ENCODE measurements at places on chromosomes 4 and X.

GRCh38 chr4:92451782-92452181, 148.0 kb downstream of the GRID2 start:
- no peak for DNase-seq

- DNase-seq, result no peak
Observed at GRCh38 chr4:138409670-138410069, 167.5 kb upstream of the SLC7A11 start.

DNA sequence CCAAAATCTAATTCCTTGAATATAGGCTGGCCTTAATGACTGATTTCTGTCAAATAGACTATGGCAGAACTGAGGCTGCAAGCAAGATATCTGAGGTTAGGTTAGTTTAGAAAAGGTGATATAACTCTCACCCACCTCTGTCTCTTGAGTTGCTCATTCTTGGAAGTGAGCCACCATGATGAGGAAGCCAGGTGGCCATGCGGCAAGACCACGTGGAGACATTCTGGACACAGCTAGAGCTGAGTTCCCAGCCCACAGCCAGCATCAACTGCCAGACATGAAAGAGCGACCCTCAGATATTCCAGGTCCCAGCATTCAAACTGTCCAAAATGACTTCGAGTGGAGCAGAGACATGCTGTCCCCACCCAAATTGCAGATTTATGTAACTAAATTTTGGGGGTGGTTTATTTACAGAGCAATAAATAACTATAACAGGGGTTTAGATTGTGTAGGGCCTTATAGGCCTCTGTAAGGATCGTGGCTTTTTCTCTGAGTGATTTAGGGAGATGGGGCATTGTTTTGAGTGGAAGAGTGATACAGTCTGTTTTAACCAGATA, 33.7 kb downstream of the USP53 start:
- no peak for DNase-seq

- peak; percentile 94 for DNase-seq
Observed at GRCh38 chr4:138445098-138445497, 202.9 kb upstream of the SLC7A11 start.

DNA sequence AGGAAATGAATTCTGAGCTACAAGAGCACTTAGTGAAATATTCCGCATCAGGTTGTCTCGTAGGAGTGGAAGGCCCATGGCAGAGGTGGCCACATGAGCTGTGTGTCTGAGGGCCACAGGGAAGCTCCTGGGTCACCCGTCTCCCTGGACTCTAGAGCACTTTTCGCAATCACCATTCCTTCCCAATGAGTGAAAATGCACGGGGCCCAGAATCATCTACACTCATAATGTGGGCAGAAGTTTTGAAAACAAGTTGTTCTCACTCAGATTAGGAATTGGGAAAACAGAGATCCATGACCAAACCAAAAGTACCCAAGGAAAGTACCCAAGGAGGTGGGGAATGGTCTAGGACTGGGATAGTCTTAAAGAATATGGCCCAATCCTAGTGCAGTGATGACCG, 94.4 kb downstream of the SCD5 start:
- DNase-seq, result no peak

DNA sequence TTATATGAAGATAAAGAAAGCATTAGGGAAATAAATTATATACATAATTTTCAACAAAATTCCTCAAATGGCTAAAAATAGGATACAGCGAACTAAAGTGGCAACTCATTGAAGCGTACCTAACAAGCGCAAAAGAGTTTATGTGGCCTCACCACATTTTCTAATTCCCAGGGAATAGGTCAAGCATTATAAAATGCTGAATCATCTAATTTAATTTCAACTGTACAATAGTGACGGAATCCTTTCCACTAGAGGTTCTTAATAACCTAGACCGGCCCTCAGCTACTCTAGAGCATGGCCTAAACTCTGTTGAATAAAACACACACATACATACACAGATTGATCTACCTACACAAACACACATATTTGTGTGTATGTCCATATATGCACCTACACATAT, 29.1 kb downstream of the CXXC4 start:
- no peak for DNase-seq

- no peak for DNase-seq
Observed at GRCh38 chr4:13782231-13782630, 154.7 kb upstream of the BOD1L1 start.

- DNase-seq, result no peak
Observed at GRCh38 chr4:100657187-100657586, 139.4 kb upstream of the EMCN start.

GRCh38 chr4:41360921-41361793, 104.4 kb downstream of the UCHL1 start:
- DNase-seq, result peak; percentile 45

- no peak for DNase-seq
Observed at GRCh38 chr4:182022909-182023308, 220.3 kb upstream of the TENM3 start.

GRCh38 chrX:34877436-34877835, 65.2 kb upstream of the FAM47B start:
- no peak for DNase-seq

DNA sequence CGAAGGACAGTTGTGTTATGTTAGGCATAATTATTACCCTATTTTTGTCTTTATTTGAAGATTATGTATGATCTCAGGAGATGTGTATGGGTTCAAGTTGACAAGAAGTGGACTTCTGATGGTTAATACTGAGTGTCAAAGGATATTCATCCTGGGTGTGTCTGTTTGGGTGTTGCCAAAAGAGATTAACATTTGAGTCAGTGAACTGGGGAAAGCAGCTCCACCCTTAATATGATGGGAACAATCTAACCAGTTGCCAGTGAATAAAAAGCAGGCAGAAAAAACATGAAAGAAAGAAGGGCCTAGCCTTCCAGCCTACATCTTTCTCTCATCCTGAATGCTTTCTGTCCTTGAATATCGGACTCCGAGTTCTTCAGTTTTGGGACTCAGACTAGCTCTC, 332.6 kb downstream of the DTHD1 start:
- DNase-seq, result no peak

DNA sequence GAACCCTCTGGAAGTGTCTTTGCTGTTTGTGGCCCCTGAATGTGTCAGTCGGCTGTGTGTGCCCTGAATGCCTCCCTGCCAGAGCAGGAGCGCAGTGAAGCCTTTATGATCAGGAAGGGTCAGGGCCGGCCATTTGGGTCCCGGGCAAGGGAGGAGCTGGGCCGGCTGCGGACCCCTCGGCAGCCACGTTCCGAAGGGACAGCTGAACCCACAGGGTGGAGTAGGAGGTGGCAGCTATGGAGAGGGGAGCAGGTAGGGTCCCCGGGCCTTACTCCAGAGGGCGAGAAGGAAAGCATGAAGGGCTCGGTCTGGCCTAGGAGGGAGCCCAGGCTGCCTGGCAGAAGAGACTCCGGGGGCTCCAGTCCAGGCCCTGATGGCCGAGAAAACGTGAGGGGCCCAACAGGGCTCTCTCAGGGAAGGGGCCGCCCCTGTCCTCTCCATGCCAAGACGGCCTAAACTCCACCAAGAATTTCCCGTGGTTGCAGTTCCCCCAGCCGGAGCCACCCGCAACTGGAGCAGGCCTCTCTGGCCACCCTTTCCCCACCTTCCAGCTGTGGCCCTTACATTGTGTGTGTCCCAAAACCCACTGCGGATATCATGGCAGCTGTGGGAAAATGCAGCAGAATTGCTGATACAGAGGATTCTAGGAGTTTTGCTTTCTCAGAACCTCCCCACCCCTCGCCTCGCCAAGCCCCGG, 182.2 kb upstream of the STK26 start:
- DNase-seq, result no peak

DNA sequence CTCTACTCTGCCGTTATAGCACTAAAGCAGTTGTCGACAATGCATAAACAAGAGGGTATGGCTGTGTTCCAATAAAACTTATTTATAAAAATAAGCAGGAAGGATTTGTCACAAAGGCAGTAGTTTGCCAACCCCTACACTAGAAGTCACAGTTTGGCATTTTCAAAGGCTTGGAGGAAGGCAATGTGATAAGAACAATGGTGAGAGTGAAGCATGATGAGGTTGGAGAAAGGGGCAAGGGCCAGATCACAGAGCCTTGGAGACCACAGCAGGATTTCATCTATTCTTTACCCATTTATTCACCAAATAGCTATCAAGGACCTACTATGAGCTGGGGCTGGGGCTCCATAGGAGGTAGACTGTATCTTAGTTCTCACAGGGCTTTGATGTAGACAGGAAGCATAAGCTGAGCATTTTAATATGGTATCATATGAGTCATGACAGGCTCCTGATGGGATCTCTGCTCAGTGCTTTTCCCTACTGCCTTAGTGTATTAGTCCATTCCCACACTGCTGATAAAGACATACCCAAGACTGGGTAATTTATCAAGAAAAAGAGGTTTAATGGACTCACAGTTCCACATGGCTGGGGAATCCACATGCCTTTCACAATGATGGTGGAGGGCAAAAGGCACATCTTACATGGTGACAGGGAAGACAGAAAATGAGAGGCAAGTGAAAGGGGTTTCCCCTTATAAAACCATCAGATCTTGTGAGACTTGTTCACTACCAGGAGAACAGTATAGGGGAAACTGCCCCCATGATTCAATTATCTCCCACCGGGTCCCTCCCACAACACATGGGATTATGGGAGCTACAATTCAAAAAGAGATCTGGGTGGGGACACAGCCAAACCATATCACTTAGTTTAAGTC, 58.9 kb downstream of the PPM1K start:
- DNase-seq, result no peak

DNA sequence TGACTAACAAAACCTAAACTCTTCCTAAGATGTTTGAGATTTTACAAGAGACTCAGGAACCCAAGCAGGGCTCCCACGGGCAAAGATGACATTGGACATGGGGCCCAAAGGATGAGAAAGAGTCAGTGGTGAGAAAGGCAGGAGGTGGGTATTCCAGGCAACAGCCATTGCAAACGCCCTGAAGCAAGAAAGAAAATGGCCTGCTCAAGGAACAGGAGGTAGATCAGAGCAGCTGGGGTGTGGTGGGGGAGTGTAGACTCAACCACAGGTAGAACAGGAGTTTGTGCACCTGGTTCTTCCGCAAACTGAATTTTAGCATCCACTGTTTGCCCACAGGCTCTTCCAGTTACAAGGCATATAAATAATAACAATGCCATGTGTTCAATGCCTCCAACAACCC, 3.3 kb downstream of the PPP2R2C start:
- DNase-seq, result no peak
